ENCODE measurements at places on chromosomes 6 and 20.
A peak's percentile ranks its signal among the peaks of the same experiment; 100 is the strongest.

DNA sequence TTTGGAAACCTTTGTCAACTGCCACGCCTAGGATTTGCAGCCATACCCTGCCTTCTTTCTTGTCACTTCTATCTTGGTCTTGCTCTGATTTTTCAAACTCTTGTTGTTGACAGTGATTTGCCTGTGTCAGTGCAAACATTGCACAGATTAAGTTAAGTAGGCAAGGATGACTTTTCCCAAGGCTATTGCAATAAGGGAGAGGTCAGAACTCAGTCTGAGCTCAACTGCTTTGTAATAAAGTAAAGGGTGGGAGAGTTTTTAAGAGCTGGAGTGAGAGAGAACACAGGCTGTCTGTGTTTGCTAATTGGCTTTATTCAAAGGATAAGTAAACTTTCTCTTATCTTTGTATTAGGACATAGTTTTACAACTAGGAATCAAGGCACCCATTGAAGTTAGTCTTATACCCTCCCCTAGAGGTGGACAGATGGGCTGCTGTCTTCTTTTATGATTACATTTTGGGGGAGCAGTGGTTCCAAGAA is 448.6 kb downstream of the PHF3 start:
- no peak for DNase-seq

GRCh38 chr6:41066867-41067304 is 5.3 kb downstream of the OARD1 start:
- peak; percentile 81 for DNase-seq

- DNase-seq, result peak; percentile 99
These were observed 38.1 kb upstream of the NOX3 start for GRCh38 chr6:155493694-155494143.

- peak; percentile 71 for DNase-seq
These were observed 91.3 kb downstream of the FILIP1 start for GRCh38 chr6:75402296-75402695.

DNA sequence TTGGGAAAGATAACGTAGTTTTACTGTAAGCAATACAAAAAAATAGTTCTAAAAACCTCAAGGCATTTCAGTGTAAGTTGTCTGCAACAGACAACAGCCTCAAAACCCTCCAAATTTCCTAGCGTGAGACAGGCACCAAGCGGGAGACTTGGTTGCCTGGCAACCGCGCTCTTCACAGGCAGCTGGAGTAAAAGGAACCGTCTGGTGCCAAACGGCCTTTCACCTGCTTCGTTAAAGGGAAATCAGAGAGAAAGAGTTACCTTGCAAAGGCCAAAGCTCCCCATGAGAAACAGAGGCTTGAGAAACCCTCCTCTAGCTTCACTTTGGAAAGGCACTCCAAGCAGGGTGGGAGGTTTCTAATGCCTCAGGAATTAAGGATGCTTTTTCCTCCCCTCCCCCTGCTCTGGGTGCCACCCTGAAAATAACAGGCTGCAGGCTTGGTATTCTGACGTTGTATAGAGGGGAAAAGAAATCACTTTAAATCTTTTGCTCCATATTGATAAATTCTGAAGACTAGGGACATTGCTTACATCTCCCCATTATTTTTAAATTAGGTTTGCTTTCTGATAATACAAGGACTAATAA is 129.7 kb upstream of the UFL1 start:
- peak; percentile 5 for DNase-seq

- DNase-seq, result no peak
These were observed 568.5 kb upstream of the ID4 start for GRCh38 chr6:19268718-19269117.

DNA sequence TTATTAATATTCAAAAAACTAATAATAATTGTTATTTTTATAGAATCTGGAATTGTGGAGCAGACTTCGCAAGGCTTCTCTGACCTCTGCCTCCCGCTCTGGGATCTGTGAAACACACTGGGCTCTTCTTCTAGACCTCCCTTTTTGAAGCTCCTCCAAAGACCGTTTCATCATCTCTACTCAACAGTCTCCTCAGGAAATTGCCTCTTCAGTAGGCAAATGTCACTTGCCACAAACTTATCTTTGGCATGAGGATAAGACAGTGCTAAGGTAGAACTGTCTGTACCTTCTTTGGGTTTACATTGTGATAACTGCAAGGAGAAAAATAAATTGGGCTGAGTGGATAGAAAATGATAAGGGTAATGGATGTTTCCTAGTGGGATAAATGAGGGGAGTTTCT is 2.3 kb upstream of the MAS1L start:
- no peak for DNase-seq

- DNase-seq, result peak; percentile 13
These were observed 32.7 kb upstream of the SNAP25 start for GRCh38 chr20:10185741-10186558.

- DNase-seq, result no peak
These were observed 674.8 kb upstream of the CITED2 start for GRCh38 chr6:140049251-140049650.

GRCh38 chr6:116949964-116950363 is 72.9 kb downstream of the RFX6 start:
- DNase-seq, result no peak

- peak; percentile 51 for DNase-seq
These were observed 571 bp downstream of the ITCH start for GRCh38 chr20:34363465-34364222.

DNA sequence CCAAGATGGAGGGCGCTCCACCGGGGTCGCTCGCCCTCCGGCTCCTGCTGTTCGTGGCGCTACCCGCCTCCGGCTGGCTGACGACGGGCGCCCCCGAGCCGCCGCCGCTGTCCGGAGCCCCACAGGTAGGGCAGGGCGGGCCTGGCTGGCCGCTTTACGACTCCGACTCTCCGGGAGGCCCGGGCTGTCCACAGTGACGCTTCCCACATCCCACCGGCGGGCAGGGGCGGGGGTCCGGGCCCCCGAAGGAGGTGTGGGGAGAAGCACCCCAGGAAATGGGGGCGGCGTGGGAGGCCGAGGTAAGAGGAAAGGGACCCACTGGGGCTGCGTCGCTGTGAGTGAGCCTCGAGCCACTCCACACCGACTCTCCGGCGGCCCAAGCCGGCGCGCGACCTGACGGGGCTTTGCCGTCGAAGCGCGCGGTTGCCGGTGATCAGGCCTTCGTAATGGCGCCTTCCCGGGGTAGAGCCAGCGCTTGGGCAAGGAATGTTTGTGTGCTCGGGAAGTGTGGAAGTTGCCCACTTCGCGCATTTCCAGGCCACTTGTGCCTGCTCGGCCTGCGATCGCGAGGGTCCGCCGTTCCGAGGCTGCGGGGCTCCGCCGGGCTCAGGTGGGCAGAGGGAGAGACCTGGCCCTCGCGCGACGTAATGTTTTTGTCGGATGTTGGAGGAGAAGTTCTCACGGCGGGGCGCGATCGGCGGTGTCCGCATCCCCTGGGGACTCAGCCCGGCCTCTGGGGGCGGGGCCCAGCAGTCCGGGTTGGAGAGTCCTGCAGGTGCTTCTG is 427 bp downstream of the GINM1 start:
- DNase-seq, result peak; percentile 33

GRCh38 chr6:121596441-121596840 is 161.0 kb downstream of the GJA1 start:
- DNase-seq, result no peak

DNA sequence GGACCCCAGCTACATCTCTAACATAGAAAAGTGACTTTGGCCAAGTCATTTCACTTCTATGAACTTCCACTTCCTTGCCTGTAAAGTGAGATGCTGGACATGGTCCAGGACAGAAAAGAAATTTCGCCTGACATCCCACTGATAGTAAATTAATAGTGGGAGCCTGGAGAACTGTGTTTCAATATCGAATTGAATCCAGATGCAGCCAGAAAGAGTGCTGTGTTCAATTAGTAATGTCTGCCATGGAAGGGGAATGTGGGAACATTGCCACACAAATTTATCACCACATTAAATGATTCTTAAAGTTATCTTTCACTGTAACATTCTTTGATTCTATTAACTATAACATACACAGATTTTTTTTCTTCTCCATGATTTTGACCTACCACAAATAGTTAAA is 255.0 kb downstream of the HACE1 start:
- peak; percentile 48 for DNase-seq

- no peak for DNase-seq
These were observed 83.5 kb upstream of the SLC22A23 start for GRCh38 chr6:3540253-3540820.

GRCh38 chr6:149242883-149243282 is 74.6 kb upstream of the TAB2 start:
- peak; percentile 27 for DNase-seq

GRCh38 chr20:43762911-43763310 is 36.1 kb upstream of the GTSF1L start:
- no peak for DNase-seq

- no peak for DNase-seq
These were observed 5.6 kb downstream of the PPP1R16B start for GRCh38 chr20:38810926-38811630.

DNA sequence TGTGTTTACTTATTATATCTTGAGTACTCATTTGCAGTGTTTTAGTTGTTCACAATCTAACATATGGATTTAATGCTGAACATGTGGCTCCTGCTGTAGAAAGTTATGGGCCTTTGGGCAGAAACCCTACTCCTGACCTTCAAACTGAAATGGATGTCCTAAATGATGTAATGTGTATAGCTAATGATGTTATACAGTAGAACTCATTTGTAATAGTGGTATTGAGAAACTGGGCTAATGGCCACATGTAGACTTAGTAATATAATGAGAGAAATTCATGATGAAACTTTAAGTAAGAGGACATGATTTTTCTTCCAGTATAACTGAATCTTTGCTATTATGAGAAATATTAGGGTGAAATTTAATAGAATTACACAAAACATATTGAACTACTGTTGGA is 121.3 kb upstream of the PTPRK start:
- peak; percentile 17 for DNase-seq

DNA sequence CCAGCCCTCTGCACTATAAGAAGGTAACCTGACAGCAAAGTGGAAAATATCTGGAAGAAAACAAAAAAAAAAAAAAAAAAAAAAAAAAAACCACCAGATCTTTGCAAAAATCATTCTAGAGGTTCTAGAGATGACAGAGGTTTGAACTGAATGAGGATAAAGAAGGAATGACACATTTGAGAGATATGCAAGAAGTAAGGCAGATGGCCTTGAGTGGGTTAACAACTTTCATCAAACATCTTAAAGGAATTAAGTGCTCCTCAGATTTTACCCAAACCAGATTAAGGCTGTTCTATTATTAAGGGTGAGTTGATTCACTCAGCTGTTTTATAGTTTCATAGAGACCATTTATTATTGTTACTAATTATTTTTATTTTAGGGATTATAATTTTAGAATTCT is 62.0 kb downstream of the RSPO3 start:
- DNase-seq, result peak; percentile 76

GRCh38 chr6:14440940-14441781 is 323.6 kb downstream of the CD83 start:
- peak; percentile 63 for DNase-seq

DNA sequence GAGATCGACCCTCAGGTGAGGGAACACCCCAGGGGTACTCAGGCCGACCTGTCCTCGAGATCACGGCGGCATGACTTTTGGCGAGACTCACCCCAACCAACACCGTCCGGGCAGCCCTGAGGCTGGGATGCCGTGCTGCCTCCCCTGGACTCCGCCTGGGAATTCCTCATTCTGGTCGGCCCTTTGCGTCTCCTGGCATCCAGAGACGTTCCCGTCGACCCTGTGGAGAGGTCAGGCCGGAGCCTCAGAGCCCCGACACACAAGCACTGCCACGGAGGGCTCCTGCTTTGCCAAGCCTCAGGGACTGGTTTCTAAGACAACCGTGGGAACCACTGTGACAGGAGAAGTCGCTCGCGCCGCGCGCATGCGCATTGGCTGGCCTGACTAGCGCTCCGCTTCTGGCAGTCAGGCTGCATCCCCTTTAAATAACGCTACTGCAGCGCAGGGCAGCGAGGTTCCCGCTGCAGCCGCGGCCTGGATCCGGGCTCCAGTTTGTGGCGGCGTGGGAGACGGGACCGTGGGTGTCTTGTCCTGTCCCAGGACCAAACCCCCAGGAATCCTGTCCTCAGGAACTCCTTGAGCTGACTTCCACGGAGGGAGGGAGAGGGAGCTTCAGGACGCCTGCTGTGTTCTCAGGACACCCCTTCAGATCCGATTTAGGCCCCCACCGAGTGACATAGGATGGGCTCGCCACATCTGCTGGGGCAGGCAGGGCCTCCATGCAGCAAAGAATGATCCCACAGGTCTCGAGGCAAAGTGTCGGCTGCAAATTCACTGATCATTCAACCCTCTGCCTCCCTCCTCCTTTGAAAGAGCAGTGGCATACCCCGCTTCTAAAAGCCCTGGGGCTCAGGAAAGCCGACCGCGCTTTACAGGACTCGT is 163.2 kb upstream of the ZNF337 start:
- peak; percentile 69 for DNase-seq

- DNase-seq, result no peak
These were observed 59.6 kb downstream of the PPP1R14C start for GRCh38 chr6:150202404-150202803.

DNA sequence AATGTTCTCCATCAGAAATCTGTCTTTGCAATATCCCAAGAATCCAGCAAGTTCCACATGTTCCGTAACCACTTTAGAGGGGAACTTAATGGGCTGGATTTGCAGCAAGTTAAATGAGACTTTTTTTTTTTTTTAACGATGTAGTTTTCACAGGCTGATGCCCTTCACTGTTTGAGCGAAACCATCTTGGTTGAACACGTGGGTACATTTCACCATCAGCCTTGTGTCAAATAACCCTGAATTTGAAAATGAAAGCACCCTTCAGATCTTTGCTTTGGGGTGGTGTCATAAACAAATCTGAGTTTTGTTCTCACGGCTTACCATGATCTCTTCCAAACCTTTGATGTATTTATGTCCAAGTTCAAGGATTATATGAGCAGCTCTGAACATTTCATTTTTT is 73.7 kb upstream of the EXOC2 start:
- DNase-seq, result no peak

DNA sequence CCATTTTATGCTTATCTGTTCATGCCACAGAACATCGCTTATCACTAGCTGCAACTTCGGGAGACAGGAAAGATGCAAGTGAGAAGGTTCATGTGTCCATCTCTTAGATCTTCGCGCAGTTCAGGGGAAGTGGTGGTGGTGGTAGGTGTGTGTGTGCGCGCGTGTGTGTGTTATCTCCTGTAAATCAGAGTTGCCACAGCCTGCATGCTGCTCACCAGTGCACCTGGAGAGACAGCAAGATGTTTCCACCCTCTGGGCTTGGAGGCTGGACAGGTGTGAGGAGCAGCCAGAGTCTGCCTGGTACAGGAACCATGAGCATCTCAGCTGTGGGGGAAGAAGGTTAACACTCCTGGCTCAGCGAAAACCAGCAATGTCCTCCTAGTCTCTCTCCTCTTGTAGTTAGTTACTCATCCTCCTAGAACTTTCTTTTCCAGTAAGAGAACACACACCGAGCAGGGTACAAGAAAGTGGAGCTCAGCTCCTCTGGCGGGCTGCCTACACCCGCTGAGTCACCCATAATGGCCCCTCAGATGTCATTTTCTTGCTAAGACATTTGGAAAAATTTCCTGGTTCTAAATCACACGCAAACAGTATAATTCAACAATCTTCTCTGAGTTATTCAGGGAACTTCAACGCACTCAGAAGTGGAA is 5.1 kb upstream of the TUBB1 start:
- no peak for DNase-seq

- DNase-seq, result no peak
These were observed 7.4 kb downstream of the PPP1R16B start for GRCh38 chr20:38812709-38813573.
